ENCODE measurements at places on chromosomes 13 and 19. TPM values are rescaled to one million over a fixed set of nuclear protein-coding genes. Genes with fewer than 3 reads are reported as not detected.

CEACAM3 gene
- total RNA-seq, result not detected

DNA sequence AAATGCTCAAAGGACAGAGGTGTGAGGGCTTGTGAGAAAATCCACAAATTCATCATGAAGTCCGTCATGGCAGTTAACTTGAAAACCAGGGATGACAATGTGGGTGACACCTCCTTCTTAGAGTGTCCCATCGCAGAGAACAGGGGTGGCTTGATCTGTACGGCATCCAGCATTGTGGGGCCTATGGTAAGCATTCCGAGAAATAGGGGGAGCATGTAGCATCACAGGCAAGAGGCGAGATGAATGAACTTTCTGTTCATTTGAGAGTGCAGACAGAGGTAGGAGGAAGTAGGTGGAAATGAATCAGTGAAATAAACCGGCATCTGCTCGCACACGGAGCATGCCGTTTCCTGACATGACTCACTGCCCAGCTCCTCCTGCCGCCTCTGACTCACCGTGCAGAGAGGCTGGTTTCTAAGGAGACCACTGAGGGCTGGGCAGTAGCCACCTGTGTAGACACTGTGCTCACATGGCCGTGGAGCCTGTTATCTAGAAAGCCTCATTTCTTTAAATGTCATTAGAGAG lies 339.0 kb downstream of the RFC3 start:
- no peak for DNase-seq

CALM3 gene
- total RNA-seq, result 256 TPM

DNA sequence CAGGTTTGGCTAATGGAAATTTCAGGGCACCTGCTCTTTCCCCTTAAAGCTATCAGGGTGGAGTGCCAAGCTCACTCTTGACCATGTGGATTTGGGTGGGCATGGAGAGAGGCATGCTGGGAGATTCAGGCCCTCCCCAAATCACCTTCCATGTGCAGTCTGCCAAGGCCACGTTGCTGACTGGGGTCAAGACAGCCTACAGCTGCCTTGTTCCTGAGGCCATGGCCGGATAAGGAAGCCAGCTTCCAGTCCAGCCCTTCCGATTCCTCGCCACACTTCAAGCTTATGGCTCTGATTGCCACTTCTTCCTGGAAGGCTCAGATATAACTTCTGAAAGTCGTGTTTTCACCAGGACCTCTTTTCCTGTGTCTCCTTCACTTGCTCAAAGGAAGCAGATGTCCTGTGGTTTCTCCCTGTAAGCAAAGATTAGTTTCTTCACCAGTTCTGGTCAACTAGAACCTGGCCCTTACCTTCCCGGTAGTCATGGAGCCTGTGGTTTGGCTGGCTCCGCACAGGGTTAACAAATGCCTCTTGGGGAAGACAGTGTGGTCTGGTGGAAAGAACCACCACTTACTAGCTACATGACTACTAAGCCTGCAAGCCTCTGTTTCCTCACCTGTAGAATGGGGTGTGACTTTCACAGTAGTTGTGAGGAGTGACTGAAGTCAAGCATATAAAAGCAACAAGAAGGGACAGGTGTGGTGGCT lies 16.1 kb upstream of the TPT1 start:
- DNase-seq, result no peak

DNA sequence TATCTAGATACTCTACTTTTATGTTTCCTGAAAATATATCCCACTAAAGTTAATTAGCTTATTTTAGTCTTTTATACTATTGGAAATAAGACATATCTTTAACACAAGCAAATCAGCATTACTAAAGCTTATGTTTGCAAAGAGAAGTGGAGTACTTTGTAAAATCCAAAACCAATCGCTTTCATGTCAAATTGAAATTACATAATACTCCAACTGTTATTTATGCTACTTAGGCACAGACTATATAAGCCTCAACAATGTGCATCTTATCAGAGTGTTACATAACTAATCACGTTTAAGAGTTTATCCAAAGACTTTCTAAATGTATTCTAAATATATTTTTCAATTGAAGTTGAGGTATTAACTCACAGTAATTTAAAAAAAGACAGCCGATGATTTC lies 200.0 kb downstream of the PCDH20 start:
- DNase-seq, result no peak

DNA sequence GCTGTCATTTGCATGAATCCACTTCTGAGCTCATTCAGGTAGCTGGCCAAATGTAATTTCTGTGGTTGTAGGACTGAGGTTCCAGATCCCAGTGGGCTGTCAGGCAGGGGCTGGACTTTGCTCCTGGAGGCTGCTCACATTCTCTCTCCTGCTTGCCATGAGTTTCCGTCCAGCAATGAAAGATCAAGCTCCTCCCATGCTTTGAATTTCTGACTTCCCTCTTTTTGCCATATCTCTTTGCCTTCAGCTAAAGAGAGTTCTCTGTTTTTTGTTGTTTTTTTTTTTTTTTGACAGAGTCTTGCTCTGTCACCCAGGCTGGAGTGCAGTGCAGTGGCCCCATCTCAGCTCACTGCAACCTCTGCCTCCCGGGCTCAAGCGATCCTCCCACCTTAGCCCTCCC lies 76.9 kb downstream of the ING1 start:
- no peak for DNase-seq

SYNGR4 gene
- not detected for total RNA-seq

DNA sequence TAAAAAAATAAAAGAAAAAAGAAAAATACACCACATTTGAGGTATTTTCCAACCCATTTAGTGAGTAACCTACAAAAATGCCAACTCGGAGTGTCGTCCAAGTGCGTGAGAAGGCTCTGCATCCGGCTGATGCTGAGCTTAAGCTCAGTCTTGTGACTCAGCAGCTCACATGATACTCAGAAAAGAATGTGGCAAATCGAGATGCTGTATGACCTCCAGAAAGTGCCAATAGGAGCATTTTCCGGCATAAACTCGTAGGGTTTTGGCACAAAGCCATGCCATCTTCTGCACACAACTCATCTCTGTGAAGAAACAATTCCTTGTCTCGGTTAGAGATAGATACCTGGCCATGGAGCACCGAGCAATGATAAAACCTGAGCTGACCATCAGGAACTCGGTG lies 58.5 kb downstream of the TRPM4 start:
- no peak for DNase-seq

DNA sequence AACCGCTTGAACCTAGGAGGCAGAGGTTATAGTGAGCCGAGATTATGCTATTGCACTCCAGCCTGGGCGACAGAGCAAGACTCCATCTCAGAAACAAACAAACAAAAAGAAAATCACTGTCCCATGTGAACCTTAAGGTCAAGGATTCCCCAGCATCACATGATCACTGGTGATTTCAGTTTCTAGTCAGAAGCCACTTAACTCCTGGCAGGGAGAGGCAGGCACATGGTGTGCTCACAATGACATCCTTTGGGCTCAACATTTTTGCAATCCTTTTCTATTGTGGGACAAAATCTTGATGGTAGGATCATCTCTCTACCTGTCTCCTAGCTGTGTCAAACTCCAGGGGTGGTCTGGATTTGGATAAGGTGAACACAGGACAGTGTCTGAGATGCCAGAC lies 12.1 kb downstream of the AKAP8 start:
- DNase-seq, result no peak

Data from T-cell (primary cell).